NCI-H510A (cell line): ENCODE measurements at places on chromosomes 11 and 22.

DNA sequence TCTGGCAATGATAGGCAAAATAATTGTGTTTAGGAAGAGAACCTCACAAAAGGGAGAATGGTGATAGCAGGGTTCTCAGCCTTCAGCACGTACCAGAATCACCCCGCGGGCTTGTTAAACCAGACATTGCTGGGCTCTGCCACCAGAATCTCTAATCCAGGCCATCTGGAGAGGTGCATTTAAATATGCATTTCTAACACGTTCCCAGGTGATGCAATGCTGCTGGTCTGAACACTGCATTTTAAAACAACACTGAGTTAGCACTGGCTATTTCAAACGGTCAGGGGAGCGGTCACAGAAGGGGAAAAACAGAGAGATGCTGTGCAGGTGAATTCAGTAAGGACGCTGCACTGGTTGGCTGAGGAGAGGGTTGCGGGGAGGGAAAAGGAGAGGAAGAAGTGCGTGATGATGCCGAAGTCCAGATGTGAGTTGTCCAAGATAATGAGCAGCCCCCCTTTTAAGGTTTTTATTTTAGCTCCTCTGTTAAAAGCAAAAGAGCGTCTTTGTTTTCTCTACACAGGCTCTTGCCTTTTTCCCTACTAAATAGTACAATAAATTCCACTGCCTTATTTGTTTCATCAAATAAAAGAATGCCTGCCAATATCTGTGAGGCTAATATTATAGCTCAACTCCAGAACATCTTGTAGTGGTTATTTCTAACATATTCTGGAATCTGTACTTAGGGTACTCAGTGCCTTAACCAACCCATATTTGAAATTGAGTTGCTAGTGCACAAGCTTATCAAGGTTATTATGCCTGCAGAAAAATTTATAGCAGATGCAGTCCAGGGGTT, 109.6 kb upstream of the POU2AF2 start:
- DNase-seq, result no peak

DNA sequence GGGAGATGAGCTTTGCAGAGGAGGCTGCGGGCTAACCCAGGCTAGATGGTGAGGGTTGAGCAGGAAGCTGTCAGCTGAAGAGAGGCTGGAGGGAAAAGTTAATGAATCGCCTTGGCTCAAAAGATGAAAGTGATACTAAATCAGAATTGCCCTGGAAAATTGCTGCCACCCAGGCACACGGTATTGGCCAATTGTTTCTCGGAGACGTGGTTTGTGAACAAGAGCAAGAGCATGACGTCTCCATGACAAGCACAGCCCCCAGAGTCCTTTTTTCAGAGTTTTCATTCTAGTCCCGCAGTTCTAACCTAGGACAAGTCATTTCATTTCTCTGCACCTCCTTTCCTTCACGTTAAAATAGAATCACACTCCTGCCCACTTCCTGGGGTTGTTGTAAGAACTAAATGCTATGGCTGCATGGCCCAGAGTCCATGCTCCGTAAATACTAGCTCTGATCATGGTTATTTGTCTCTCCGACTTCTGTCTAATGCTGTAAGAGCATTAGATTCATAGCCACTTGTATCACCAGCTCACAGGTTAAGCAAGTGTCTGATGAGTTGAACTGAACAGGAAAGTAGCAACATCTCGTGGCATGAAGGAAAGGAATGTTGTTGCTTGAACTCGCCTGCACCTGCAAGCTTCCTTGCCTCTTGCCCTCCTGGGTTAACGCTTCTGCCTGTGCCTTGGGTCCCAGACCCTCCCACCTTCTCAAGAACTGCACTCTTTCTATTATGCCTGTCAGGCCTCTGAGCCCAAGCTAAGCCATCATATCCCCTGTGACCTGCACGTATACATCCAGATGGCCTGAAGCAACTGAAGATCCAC, 33.8 kb upstream of the NUP50 start:
- DNase-seq, result no peak

- DNase-seq, result no peak
These were observed 290.5 kb downstream of the TENM4 start for GRCh38 chr11:79150320-79150719.

DNA sequence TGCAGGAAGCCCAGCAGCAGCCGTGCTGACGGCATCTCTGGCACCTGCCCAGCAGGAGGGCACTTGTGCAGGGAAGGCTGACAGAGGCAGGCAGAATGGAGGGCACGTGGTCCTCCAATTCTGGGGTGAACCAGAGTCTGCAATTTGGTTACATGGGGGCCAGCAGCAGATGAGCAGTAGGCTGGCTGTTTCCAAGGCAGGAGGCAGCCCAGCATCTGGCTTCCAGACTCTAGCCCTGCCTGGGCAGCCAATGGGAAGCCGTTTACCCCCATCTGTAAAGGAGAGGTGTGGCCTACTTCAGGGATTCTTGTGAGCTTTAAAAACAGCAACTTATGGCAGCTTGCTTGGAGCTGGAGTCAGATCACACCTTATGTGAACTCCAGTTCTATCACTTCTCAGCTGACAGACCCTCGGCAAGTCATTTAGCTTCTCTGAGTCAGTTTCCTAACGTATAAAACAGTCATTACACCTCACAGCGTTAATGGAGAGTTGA, 27.9 kb upstream of the RASL10A start:
- no peak for DNase-seq

GRCh38 chr11:134413826-134414731, 2.0 kb upstream of the B3GAT1 start:
- DNase-seq, result no peak

GRCh38 chr11:128053981-128054931, 533.1 kb downstream of the ETS1 start:
- no peak for DNase-seq

- DNase-seq, result no peak
These were observed 120.6 kb upstream of the LMO1 start for GRCh38 chr11:8384199-8384821.

- DNase-seq, result no peak
These were observed 25.1 kb downstream of the OR2AG2 start for GRCh38 chr11:6746626-6747025.

GRCh38 chr11:122398851-122399250, 256.7 kb upstream of the UBASH3B start:
- DNase-seq, result no peak

DNA sequence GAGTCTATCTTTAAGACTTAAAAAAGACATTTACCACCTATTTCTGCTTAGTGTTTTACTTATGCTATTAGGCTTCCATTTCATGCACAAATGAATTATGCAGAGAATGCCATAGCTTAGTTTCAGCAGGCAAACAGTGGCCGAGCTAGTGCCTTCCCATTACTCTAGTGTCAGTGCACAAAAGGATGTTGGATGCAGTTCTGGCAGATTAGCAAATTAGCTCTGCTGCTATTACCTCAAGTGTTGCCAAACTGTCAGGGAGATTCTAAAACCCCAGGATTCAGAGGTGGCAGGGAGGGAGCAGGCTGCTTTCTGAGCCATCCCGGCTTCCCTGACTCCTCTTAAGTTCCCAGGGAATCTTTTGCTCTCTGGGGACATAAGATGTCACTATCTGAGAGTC, 209.4 kb upstream of the NCAM1 start:
- DNase-seq, result no peak

DNA sequence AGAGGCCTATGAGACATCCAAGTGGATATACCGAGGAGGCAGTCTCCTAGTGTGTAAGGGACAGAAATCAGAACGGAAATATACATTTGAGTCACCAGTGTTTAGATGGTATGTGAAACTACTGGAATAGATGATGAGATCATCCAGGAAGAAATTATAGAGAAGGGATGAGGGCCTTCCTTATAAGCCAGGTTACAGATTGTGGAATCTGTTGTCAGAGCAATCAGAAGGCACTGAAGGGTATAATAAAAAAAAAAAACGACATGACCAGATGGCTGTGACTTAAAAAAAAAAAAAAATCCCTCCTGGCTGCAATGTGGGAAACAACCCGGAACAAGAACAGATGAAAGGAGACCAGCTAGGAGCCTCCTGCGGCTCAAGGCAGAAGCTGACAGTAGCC, 2.7 kb downstream of the MAJIN start:
- DNase-seq, result no peak

DNA sequence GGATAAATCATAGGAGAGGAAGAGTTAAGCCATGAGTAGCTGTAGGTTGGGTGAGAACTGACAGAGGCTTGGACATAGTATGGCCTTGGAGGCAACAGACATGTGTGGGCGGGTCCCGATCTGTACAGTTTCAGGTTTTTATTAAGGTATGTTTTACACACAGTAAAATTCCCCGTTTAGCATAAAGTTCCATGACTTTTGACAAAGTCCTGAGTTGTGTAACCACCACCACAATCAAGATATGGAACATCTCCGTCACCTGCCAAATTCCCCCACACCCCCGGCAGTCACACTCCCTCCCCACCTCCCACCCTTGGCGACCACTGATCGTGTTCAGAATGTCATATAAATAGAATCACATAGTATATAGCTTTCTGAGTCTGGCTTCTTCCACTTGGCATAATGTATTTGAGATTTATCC, 68.1 kb downstream of the GRIK4 start:
- DNase-seq, result no peak

- no peak for DNase-seq
These were observed 63.8 kb downstream of the SC5D start for GRCh38 chr11:121356357-121356756.

DNA sequence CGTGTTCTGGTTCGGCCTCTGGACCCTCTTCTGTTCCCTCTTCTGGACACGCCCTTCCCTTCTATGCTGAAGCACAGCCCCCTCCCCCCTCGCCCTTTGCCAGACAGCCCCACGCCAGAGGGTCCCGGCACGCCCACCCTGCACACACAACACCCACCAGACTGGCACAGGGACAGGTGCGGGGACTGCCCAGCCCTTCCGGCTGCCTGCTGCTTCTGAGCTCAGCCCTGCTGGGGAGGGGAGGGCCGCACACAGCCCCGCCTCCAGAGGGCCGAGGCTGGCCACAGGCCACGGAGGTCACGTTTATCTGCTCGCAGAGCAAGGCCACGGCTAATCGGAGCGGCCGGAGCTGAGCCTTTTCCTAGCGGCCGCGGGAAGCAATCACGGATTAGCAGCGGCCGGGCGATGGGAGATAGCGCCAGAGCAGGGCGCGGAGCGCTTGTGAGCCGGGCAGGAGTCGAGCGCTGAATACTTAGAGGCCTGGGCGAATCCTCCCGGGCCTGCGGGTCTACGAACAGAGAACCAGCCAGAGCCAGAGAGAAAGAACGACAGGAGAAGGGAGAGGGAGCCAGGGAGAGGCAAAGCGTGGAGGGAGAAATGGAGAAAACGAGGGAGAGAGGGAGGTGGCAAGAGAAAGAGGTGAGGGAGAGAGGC, 21.5 kb downstream of the OTUB1 start:
- DNase-seq, result peak; percentile 23

DNA sequence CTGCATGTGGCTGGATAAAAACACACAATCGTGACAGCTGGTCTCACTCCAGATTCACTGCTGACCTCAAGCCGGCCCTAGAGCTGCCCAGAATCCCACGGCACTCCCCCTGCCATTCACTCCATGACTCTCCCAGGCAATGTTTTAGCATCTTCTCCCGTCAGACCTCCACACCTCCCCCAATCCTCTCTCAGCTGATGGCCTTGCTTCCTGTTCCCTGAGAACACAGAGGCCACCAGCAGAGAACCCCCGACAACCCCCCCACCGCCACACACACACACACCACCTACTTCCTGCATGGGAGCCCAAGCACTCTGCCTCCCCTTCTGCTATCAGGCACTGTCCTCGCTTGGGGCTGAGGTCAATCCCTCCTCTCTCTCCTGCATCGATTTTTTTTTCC, 9.3 kb downstream of the TNKS1BP1 start:
- DNase-seq, result peak; percentile 28

DNA sequence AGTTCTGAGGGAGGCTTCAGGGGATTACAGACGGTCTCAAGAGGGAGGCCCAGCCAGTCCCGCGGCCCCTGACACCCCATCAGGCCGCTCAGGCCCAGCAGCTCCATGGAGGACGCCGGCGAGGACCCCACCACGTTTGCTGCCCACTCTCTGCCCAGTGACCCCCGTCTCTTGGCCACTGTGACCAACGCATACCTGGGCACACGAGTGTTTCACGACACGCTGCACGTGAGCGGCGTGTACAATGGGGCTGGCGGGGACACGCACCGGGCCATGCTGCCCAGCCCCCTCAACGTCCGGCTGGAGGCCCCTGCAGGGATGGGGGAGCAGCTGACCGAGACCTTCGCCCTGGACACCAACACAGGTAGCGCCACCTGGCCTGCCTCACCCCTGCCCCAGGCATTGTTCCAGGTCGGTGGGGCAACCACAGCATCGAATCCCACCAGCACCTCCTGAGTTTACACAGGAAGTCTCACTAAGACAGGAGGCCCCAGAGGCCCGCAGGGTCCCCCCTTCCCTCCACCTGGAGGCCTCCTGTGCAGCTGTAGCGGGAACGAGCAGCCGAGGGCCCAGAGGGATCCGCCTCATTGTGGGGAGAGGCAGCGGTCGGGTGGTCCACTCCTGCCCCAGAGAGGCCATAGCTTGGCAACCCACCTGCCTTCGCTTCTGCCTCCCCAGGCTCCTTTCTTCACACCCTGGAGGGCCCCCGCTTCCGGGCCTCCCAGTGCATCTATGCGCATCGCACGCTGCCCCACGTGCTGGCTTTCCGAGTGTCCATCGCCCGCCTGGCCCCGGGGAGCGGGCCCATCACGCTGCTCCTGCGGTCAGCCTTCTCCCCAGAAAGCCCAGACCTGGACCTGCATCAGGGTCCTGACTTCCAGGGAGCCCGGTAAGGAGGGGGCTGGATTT, 1.0 kb downstream of the PGGHG start:
- no peak for DNase-seq

DNA sequence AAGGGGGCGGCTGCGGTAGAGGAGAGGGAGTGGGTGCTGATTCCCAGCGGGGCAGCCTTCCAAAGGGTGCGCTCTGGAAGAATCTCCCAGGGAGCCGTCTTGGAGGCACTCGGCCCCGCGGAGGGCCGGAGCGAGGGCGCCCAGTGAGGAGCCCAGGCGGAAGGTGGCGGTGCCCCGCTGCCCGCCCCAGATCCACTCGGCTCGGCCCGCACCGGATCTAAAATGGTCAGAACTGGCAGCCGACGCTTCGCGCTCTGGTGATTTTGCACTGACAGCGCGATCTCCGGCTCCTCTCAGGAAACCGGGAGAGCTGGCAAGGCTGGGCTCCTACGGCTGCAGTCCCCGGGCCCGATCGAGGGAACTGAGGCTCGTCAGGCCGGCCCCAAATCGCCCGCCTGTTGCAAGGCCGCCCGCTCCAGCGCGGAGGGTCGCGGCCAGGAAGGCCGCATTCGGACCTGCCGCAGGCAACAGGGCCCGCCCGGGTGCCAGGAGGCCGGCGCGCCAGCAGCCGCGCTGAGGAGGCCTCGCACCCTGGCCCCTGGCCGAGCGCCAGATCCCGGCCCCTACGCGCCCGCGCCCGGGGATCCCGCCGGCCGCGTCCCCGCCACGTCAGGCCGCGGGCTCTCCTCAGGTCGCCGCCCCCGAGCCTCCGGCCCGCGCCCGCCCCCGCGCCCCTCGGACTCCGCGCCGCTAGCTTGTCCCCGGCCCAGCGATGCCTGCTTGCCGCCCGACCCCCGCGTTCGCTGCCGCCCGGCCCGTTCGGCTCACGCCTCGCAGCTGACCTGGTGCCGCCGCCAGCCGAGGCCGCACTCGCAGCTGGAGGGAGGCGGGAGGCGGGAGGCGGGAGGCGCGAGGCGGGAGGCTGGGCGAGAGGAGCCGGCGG, at the start of gene KLHL22:
Gene KLHL22, minus strand, starts transcription at position 818 of the 883 bp plus-strand sequence. CDS start 6,584 bp downstream, outside the sequence.
- DNase-seq, result no peak

GRCh38 chr11:113382121-113382520, 5.5 kb upstream of the ANKK1 start:
- no peak for DNase-seq

GRCh38 chr11:103749158-103749557, 287.3 kb upstream of the DDI1 start:
- no peak for DNase-seq
